ENCODE measurements at places on chromosomes 7 and 10.

DNA sequence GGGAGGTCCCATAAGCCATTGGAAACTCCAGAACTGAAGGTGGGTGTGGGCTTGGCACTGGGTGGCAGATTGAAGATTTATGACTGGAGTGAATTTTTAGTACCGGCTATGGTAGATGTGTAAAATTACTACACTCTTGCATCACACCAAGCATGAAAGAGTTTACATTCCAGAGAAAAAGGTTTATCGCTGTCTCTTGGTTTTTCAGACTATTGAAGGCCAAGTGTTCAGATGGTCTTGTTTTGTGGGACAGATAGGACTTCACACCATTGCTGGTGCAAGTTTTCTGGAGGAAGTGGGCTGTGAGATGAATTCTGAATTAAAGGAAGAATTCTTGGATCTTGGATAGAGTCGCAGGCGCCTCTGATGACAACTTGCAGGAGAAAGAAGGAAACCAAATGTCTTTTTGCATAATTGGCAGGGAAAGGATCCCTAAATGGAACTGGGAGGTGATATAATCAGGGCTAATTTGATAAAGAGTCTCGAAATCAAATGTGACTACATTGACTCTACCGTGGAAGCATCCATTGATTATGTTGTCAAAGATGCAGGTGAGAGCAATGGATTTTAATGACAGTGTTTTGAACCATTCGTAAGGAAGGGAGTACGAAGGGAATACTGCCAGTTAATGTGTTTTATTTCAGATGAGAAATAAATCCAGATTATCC is 14.2 kb upstream of the NMT2 start:
- ATAC-seq: no peak

DNA sequence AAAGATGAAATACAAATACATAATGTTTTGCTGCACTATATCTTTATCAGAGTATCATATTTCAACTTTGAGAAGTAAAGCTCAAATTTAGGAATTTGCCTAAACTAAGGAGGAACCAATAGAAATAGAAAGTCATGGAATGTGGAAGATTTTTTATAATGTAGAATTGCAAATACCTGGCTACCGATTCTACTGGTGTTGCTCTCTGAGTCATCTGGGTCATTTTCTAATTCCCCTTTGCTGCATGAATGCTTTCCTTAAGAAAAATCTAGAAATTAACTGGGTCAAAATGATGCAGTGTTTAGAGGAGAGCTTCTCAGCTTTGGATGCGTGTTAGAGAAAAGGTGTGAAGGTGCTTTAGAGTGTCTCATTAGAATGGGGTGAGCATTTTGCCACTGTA is 568.9 kb upstream of the ANKRD30A start:
- no peak for ATAC-seq

DNA sequence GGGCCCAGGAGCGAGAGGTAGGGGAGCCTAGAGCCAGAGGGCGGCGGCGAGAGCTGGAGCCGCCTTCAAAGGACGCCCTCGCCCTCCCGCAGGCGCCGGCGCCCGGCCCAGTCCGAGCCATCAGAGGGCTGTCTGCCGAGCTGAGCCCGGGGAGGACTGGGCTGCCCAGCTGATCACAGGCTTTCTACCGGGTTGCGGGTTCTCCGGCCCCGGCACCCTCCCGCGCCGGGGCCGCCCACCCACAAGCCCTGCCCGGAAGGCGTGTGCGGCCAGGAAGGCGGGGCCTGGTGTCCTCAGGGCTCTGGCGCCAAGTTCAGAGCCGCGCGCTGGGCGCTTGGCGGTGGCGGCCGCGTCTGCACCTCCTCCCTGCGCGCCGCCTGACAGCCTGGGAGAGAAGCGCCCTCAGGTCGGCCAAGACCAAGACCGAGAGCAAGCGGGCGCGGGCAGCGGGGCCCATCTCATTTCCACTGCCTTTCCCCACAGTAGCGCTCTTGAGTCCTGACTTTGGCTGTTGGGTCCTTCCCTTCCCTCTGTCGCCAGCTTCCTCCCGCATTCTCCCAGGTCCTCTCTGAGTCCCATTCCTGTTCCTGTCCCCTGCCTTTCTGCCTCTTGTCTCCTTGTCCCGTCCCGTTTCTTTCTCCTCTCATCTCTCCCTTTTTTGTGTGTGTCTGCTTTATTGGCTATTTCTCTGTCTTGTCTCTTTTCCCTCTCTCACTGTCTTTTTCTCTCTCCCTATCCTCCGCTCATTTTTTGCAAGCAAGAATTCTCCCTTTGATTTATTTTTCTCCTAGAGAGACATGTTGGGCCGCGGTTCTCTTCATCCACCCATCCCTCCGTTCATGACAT is 60.6 kb upstream of the MSMB start:
- peak; percentile 93 for ATAC-seq

DNA sequence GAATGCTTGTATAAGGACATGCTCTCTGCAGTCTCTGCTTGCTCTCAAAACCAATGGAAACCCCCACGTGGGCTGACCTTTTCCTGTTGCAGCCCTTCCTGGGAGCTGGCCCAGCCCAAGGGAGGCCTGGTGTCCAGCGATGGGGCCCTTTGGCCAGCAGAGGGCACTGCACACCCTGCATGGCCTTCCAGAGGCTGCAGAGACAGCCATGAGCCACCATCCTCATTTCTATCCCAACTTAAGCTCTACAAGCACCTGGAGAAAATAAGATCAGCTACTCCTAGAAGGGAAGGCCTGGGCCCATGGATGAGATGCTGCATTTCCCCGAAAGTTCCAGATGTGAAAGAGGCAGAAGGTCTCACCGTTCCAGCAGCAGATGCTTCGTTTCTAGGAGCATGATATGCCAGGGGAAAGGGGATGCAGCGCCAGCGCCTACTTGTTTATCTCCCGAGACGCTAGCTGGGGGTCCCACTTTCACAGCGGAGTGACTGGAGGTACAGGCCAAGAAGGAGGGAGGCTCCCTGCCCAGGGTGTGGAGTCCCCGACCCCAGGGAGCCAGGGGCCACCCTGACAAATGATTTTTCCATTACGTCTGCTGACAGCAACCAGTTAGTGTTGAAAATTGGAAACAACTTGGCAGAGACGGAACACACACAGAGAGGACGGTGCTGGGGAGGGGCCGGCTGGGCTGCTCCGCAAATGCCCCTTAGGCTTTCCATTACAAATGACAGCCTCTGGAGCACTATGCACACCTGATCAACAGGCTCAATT is 106.4 kb downstream of the ZRANB1 start:
- ATAC-seq: peak; percentile 73

GRCh38 chr10:89909752-89910151 is 208.4 kb downstream of the KIF20B start:
- ATAC-seq: no peak

DNA sequence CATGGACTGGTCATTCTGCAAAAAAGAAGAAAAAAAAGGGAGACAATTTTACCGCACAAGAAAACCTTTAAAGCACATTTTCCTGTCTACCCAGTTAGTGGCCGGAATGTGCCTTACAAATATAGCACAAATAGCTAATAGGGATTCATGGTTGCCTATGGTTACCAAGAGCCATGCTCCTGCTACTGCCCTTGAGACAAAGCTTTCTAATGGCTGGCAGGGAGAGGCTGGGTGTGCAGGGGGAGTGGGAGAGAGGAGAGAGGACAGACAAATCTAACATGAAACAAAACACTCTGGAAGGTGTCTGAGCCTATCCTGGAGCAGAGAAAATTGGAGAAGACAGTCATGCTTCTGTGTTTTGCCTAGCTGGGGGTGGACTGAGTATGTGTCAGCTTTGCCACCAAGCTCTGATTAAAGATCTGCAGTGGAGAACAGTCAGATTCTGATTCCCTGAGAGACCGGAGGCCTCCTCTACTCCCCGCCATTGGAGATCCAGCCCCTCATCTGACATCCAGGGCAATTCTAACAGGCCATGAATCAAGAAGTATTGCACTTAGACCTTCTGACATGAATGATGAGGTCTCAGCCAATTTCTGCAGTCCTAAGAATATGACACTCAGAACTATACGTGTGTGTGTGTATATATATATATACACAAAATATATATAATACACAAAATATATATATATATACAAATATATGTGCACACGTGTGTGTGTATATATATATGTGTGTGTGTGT is 80.2 kb downstream of the PRTFDC1 start:
- no peak for ATAC-seq

GRCh38 chr7:134293002-134293740 is 23.6 kb downstream of the SLC35B4 start:
- ATAC-seq: peak; percentile 100

GRCh38 chr10:89741126-89741762 is 39.9 kb downstream of the KIF20B start:
- ATAC-seq: no peak

GRCh38 chr7:22295402-22296264 is 61.3 kb downstream of the RAPGEF5 start:
- ATAC-seq: peak; percentile 9

GRCh38 chr7:53940483-53940882 is 601.7 kb upstream of the VSTM2A start:
- no peak for ATAC-seq

GRCh38 chr7:114977277-114977676 is 55.4 kb downstream of the MDFIC start:
- ATAC-seq: no peak

- no peak for ATAC-seq
Observed at GRCh38 chr7:20290505-20291111, 40.1 kb upstream of the ITGB8 start.

DNA sequence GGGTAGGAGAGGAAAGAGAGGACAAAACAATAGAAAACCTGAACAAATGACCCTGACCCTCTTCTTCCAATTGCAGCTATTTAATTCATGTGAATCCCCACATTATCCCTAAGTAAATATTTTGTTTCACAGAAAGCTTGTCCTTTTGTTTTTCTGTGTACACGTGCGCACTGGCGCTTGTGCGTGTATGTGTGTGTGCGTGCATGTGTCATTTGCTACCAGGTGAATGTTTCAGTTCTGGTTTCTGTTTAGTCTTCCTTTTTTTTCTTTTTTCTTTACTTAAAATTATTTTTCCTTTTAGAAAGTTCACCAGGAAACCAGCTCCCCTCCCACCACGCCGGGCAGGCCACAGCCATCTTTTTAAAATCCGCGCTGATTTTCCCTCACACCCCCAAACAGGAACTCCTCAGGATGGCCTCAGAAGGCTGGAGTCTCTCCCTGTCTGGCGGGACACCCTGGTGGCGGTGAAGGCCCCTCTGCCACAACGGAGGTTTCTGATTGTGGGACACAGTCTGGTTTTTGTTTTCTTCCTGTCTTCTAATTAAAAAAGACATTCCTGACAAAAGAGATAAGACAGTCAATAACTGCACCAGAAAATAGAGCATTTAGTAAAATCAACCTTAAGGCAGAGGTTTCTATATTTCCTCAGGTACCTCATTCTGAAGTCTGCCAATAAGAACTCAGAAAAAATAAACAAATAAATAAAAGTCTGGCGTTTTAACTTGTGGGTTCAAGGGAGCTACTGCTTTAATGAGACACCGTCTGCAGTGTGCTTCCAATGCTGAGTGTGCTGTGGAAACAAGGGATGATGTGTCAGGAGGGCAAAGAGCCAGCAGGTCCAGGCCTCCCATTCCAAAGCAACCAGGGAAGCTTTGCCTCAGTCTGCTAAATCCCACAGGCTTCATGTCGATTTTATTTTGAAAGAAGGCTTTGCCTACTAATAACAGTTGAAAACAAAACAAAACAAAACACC is 17.4 kb downstream of the IRF5 start:
- ATAC-seq: peak; percentile 90

GRCh38 chr7:21902240-21902639 is 43.5 kb downstream of the CDCA7L start:
- ATAC-seq: no peak

DNA sequence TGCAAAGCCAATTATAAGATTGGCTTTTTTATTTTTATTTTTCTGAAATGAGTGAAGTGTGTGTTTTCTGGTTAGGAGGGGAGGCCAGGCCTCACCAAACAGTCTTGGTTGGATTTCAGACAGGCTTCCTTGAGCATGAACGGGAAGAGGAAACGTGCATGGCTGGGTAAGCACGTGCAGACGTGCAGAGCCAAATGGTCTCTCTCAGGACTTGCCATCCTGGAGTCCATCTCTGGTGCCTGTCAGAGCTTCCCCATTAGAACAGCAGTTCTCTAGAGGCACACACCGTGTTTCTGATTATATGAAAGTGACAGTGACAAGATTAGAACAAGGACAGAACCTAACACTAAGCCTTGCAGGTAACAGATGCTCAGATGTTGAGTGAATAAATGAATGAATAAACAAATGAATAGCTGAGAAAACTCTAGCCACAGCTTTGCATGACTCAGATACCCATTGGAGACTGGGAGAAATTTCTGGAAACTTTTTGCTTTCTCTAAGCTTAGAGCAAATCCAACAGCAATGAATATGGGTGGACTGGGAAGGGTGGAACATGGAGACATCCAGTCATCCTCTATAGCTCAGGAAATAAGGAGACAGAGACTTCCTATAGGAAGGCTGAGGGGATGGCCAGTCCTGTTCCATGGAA is 11.8 kb upstream of the CALD1 start:
- peak; percentile 49 for ATAC-seq

- ATAC-seq: no peak
Observed at GRCh38 chr10:129694691-129695243, 227.7 kb downstream of the MGMT start.

DNA sequence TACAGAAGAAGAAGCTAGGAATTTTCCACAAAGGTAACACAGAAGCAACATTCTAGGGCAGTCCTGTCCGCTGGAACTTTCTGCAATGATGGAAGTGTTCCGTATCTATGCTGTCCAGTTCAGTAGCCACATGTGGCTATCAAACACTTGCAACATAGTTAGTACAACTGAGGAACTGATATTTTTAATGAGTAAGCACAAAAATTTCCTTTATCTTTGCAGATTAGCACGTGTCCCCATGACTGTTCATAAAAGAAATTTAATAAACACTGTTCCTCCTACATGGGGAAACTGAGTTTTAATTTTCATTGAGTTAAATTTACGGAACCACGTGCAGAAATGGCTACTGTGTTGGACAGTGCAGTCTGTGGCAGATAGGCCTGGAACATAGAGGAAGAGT is 336.4 kb upstream of the KMT2E start:
- no peak for ATAC-seq

DNA sequence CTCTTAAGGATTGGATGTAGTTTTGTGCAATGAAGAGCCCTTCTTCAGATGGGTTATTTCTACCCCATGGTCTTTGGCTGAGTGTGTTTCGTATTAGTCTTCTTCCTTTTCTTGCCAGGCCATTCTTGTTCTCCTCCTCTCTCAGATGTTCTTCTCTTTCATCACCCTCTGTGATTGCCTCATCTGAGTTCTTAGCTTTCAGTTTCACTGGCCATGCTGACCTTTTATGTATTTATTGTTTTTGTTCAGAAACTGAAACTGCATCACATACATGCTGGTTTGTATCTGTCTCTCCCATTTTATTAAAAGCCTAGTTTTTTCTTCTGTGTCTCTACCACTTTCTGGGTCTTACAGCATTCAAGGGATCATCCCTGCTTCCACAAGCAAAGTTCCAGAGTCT is 21.7 kb upstream of the PCGF5 start:
- ATAC-seq: peak; percentile 72

GRCh38 chr10:114953047-114953446 is 15.1 kb downstream of the TRUB1 start:
- ATAC-seq: no peak

DNA sequence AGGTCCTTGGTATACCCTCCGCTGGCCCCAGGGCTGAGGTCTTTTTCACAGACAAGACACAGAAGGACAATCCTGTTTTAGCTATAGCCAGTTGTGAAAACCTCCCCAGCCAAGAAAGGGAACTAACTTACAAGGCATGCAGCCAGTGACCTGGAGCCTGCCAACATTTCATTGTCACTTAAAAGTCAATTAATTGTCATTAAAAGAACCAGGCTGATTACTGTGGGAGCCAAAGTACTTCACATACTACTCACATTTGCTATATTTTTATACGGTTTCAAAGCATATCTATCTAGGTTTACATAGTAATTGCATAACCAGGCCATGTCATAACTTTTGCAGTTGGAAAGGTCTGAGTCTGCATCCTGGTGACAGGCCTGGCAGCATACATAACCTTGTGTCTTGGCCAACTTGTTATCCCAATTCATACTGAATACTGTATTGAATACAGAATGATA is 31.1 kb downstream of the NRBF2 start:
- no peak for ATAC-seq
